Myometrial cell (primary cell): ENCODE measurements at places on chromosomes 1 and 21. TPM values are rescaled to one million over a fixed set of nuclear protein-coding genes. Genes with fewer than 3 reads are reported as not detected.

AMY1A gene
- total RNA-seq, result not detected in 2 replicates

AVPR1B gene
- total RNA-seq, result not detected in 2 replicates

OR2T35 gene
- total RNA-seq, result not detected in 2 replicates

C1orf198 gene
- total RNA-seq, result 19.5 and 21.3 TPM in 2 replicates

TSPAN2 gene
- total RNA-seq, result under 0.01 TPM in 2 replicates
